T-helper 17 cell (primary cell): ENCODE measurements at places on chromosomes 12 and 14.
A peak's percentile ranks its signal among the peaks of the same experiment; 100 is the strongest.

DNA sequence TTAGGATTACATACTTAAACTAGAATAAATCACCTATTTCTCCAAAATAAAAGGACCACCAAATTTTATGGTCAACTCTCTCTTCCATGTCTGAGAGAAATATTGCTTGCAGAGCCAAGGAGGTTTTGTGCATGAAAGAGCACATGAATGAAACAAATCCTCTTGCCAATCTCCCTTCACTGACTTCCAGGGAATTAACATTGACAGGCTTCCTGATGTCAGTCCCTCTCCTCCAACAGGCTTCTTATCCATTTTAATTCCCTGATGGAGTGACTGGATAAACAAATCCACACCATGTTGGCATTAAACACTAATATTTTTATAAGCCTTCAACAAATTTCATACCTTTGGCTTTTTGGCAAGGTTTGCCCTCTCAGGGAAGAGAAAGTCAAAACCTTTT, 45.3 kb upstream of the CNTN1 start:
- H3K27ac ChIP-seq: no peak overlapping the region
- H3K27me3 ChIP-seq: no peaks in the 10 kb centered on the region
- no peaks in the 10 kb centered on the region for H3K4me1 ChIP-seq
- DNase-seq: no peak

DNA sequence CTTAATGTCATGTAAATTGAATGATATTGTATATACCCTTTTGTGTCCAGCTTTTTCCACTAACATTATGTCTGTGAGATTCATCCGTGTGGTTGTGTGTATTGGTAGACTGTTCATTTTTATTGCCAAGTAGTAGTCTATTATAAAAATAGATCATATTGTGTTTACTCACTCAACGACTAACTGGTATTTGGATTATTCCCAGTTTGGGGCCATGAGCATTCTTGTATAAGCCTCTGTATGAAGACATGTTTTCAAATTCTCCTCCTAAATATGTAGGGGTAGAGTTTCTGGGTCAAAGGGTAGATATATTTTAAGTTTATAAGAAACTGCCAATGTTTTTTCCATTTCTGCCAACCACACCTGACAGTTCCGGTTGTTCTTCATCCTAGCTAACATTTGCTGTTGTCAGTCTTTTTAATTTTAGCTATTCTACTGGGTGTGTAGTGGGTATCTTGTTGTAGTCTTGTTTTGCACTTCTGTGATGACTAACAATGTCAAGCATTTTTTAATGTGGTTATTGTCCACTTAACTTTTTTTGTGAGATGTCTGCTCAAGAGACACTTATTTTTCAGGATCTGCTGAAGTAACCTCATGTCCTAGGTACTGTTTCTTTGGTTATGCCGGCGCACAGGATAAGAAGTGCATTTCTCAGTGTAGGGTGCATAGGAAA, 93.2 kb downstream of the DACT1 start:
- no peak overlapping the region for H3K27ac ChIP-seq
- H3K4me1 ChIP-seq: no peaks in the 10 kb centered on the region
- H3K27me3 ChIP-seq: peaks cover 28% of the 10 kb centered on the region
- H3K4me3 ChIP-seq: no peak overlapping the region
- no peak for DNase-seq

- H3K27me3 ChIP-seq: no peaks in the 10 kb centered on the region
- H3K4me1 ChIP-seq: peaks cover 4% of the 10 kb centered on the region
- H3K36me3 ChIP-seq: no peaks in the 10 kb centered on the region
- H3K4me3 ChIP-seq: no peak within 1 kb of the TSS
Observed at GRCh38 chr14:57493467-57494181, at the start of gene CCDC198. Gene CCDC198, minus strand, starts transcription at chr14:57493857. Its CDS starts 142 bp downstream, at chr14:57493715.

DNA sequence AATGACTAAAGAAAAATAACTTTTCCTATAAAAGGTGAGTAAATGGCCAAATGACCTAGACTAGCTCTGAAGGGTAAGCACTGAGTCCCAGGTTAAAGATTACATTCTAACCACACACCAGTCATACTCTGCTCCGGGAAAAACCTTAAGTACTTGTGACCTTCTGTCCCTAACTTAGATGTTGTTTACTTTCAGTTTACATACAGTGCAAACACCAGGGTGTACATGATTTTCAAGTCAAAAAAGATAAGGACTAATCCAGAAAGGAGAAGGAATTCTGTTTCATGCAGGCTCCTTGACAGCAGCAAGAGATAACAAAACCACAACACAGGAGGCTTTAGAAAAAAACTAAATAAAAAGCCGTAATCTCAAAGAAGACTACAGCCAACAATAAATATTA, 174.2 kb downstream of the PPM1H start:
- H3K36me3 ChIP-seq: no peaks in the 10 kb centered on the region
- peaks cover 2% of the 10 kb centered on the region for H3K4me1 ChIP-seq
- H3K27me3 ChIP-seq: peaks cover 36% of the 10 kb centered on the region
- DNase-seq: no peak
- no peak overlapping the region for H3K4me3 ChIP-seq
- H3K27ac ChIP-seq: no peak overlapping the region

DNA sequence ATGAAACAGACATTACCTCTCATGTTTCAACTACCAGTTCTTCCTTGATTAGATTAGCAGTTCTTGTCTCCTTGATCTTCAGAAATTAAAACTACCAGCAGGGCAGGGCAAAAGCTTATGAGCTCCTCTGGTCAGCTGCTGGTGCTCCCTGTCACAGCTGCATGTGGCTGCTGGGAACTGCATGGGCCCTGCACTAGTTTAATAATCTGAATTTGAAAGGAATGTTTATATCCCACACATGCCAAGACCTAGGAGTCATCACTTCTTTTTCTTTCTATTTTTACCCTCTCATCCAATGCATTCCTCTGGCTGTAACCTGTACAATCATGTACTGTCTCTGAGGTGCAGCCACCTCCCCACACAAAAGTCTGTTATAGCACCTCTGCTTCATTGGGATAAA, 73.9 kb downstream of the ARMH4 start:
- H3K4me1 ChIP-seq: no peaks in the 10 kb centered on the region
- DNase-seq: no peak
- H3K27me3 ChIP-seq: peaks cover 51% of the 10 kb centered on the region
- H3K27ac ChIP-seq: no peak overlapping the region
- no peaks in the 10 kb centered on the region for H3K36me3 ChIP-seq

- H3K4me3 ChIP-seq: no peak overlapping the region
- H3K27ac ChIP-seq: no peak overlapping the region
- no peaks in the 10 kb centered on the region for H3K36me3 ChIP-seq
- no peaks in the 10 kb centered on the region for H3K27me3 ChIP-seq
- no peak for DNase-seq
Observed at GRCh38 chr12:16285586-16285985, 8.1 kb upstream of the SLC15A5 start.

DNA sequence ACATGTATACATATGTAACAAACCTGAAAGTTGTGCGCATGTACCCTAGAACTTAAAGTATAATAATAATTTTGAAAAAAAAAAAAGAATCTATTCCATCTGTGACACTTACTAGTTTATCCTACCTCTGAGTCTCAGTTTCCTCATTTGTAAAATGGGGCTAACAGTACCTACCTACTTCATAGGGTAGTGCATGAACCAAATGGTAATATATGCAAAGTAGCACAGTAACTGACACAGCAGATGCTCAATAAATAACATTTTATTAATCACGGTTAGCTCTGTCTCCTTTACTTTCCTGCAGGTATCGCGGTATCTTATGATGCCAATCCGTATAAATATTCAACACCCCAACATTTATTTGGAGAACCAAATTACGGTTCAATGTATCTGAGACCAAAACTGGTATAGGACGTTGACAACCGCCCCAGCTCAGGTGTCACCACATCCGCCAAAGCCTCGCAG, 703 bp downstream of the TMED10 start:
- H3K36me3 ChIP-seq: no peaks in the 10 kb centered on the region
- peak overlapping the region; percentile 93 for H3K4me3 ChIP-seq
- DNase-seq: no peak
- H3K27ac ChIP-seq: peak overlapping the region; percentile 99
- no peaks in the 10 kb centered on the region for H3K27me3 ChIP-seq
- peaks cover 36% of the 10 kb centered on the region for H3K4me1 ChIP-seq

DNA sequence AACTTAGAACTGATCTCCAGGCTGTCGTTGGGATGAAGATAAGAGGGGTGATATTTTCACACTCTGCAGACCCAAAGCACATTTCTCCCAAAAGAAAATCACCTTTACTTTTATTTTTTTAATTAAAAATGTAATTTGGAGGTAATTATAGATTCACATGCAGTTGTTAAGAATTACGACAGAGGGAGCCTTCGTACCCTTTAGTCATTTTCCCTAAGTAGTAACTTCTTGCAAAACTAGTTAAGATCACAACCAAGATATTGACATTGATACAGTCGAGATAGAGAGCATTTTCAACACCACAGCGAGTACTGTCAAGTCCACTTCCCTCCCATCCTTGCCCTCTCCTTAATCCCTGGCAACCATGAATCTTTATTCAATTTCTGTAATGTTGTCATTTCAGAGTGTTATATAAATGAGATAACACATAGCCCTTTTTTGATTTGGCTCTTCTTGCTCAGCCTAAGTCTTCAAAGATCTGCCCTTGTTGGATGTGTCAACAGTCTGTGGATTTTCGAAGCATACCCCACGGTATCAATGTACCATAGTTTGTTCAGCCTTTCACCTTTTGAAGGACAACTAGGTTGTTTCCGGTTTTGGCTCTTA, 39.6 kb downstream of the DNAH10 start:
- H3K36me3 ChIP-seq: no peaks in the 10 kb centered on the region
- H3K4me1 ChIP-seq: peaks cover 2% of the 10 kb centered on the region

- H3K4me3 ChIP-seq: no peak overlapping the region
- no peak overlapping the region for H3K27ac ChIP-seq
- H3K27me3 ChIP-seq: no peaks in the 10 kb centered on the region
- DNase-seq: no peak
Observed at GRCh38 chr12:10936506-10936905, 2.6 kb downstream of the TAS2R14 start.

DNA sequence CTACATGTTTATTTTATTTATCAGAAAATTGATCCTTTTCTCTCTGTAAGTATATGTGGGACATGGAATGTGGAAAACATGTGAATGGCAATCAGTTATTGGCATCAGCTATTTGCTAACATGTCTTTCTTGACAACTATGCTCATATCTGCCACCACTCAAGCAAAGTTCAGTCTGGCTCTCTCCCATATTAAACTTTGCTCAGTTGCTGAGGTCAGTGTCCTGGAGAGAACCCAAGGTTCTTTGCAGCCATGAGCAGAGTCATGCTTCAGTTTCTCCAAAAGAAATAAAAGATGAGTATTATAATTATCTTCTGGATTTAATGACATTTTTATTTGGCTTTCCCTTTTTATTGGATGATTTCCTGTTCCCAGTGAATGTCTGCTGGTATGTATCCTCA, 42.6 kb downstream of the A2M start:
- peaks cover 7% of the 10 kb centered on the region for H3K27me3 ChIP-seq
- DNase-seq: no peak
- H3K4me3 ChIP-seq: no peak overlapping the region
- no peak overlapping the region for H3K27ac ChIP-seq
- H3K36me3 ChIP-seq: peaks cover 5% of the 10 kb centered on the region
- peaks cover 3% of the 10 kb centered on the region for H3K4me1 ChIP-seq

- no peaks in the 10 kb centered on the region for H3K36me3 ChIP-seq
- H3K27ac ChIP-seq: no peak overlapping the region
- H3K4me1 ChIP-seq: peaks cover 5% of the 10 kb centered on the region
- no peak overlapping the region for H3K4me3 ChIP-seq
- DNase-seq: no peak
Observed at GRCh38 chr12:98418357-98419075, 96.9 kb upstream of the TMPO start.

- H3K4me1 ChIP-seq: peaks cover 14% of the 10 kb centered on the region
- H3K27ac ChIP-seq: peak overlapping the region; percentile 81
- H3K4me3 ChIP-seq: no peak overlapping the region
Observed at GRCh38 chr12:19498099-19498498, 58.8 kb downstream of the AEBP2 start.

GRCh38 chr12:84336231-84336630, 576.4 kb downstream of the SLC6A15 start:
- H3K27me3 ChIP-seq: no peaks in the 10 kb centered on the region
- no peak overlapping the region for H3K27ac ChIP-seq
- H3K4me3 ChIP-seq: no peak overlapping the region
- no peaks in the 10 kb centered on the region for H3K4me1 ChIP-seq

GRCh38 chr14:104866451-104867370, 1.6 kb downstream of the CEP170B start:
- H3K27me3 ChIP-seq: no peaks in the 10 kb centered on the region
- no peaks in the 10 kb centered on the region for H3K36me3 ChIP-seq
- peak overlapping the region; percentile 76 for H3K27ac ChIP-seq
- no peaks in the 10 kb centered on the region for H3K4me1 ChIP-seq
- H3K4me3 ChIP-seq: peak overlapping the region; percentile 86
- DNase-seq: no peak

GRCh38 chr12:110351119-110351518, 52.4 kb downstream of the ANAPC7 start:
- peak overlapping the region; percentile 92 for H3K27ac ChIP-seq
- H3K27me3 ChIP-seq: no peaks in the 10 kb centered on the region
- no peak for DNase-seq
- H3K4me1 ChIP-seq: peaks cover 34% of the 10 kb centered on the region

DNA sequence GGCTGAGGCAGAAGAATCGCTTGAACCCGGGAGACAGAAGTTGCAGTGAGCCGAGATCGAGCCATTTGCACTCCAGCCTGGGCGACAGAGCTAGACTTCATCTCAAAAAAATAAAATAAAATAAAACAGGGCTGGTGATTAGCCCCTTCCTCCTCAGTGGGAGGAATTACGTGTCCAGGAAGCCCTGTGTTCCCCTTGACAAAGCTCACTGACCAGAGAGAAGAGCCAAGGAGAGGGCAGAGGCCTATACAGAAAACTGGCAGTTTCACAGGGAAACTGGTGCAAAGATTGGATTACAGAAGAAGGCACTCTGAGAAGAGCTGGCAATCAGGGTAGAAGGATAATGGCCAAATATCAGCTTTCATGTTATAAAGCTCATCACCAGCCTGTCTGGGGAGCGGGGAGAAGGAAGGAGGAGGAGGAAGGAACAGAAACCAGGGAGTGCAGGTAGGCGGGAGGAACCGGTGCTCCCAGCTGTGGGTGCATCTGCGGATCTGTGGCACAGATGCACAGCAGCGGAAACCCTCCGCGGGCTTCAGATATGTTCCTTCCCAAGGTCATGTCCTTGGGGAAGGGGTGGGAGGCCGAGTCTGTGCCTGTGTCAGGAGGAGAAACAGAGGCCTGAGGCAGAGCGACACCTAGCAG, 6.7 kb downstream of the RAB15 start:
- no peak for DNase-seq
- H3K36me3 ChIP-seq: peaks cover 3% of the 10 kb centered on the region
- H3K4me3 ChIP-seq: no peak overlapping the region
- no peaks in the 10 kb centered on the region for H3K27me3 ChIP-seq
- H3K4me1 ChIP-seq: peaks cover 16% of the 10 kb centered on the region
- H3K27ac ChIP-seq: no peak overlapping the region

GRCh38 chr12:11778713-11779685, 129.5 kb downstream of the ETV6 start:
- H3K27me3 ChIP-seq: no peaks in the 10 kb centered on the region
- H3K36me3 ChIP-seq: peaks cover 11% of the 10 kb centered on the region

- H3K27me3 ChIP-seq: peaks cover 4% of the 10 kb centered on the region
- no peak overlapping the region for H3K27ac ChIP-seq
- no peak for DNase-seq
- no peaks in the 10 kb centered on the region for H3K4me1 ChIP-seq
- no peaks in the 10 kb centered on the region for H3K36me3 ChIP-seq
- H3K4me3 ChIP-seq: no peak overlapping the region
Observed at GRCh38 chr12:59858508-59859170, 262.8 kb downstream of the SLC16A7 start.

GRCh38 chr12:3182426-3182825, 105.2 kb downstream of the TSPAN9 start:
- no peak overlapping the region for H3K27ac ChIP-seq
- no peak for DNase-seq
- peaks cover 2% of the 10 kb centered on the region for H3K4me1 ChIP-seq
